ENCODE measurements at places on chromosomes 12 and 14.

- DNase-seq: no peak
Measured at GRCh38 chr12:3216097-3216496, 138.9 kb downstream of the TSPAN9 start.

- no peak for DNase-seq
Measured at GRCh38 chr14:28779456-28779855, 12.9 kb downstream of the FOXG1 start.

DNA sequence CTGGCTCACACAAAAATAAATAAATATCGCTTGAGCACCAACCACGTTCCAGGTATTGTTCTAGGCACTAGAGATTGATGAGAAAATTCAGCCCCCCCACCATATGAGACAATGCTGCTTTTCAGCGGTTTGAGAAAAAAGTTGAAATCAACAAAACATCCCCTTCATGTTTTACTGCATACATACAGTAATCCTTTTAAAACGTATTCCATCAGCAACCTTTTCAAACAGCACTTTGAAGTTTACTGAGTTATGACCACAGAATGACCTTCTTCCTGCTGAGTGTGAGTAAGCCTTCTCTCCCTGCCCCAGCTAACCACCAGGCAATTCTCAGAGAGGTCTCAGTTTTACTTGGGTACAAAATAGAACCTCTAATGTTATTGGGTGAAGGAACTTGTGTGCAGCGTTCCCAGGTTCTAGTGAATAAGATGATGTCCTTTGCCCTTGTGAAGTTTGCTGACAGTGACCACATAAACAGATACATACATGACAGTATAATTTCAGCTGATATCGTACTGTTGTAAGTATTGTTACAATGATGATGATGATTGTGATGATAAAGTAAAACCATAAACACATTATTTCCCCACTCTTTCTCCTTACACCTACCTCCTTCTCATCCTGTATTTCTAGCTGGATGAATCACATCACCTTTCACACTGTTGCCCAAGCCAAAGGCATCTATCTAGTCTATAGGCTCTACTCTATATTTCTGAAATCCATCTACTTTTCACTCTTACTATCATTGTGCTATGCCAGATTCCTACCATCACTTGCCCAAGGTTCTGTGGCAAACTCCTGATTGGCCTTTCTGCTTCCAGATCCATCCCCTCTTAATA, 124.4 kb upstream of the KRR1 start:
- peak; percentile 77 for DNase-seq

DNA sequence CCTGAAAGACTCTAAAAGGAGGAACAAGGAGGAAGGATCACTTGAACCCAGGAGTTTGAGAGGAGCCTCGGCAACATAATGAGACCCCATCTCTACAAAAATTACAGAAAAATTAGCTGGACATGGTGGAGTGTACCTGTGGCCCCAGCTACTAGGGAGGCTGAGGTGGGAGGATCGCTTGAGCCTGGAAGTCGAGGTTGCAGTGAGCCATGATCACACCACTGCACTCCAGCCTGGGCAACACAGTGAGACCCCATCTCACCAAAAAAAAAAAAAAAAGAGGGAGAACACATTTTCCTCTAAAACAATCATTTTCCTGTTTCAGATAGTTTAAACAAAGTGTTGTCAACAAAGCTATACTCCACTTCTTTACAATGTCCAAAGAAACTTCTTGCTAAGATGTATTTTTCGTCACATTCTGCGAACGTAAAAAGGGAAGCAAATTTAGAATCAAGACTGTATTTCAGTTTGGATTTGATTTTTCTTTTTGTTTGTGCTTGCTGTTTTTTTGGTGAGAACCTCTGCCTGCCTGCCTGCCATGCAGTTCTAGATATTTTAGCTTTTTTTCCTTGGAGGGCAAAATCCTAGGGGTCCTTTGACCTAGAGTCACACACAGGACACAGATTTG, 5.1 kb downstream of the HCAR1 start:
- DNase-seq: no peak

GRCh38 chr14:90005939-90006530, 50.3 kb downstream of the TDP1 start:
- DNase-seq: no peak

- DNase-seq: no peak
Measured at GRCh38 chr12:32859389-32859788, 37.2 kb downstream of the PKP2 start.

- DNase-seq: no peak
Measured at GRCh38 chr12:121561009-121561395, 19.8 kb downstream of the KDM2B start.

DNA sequence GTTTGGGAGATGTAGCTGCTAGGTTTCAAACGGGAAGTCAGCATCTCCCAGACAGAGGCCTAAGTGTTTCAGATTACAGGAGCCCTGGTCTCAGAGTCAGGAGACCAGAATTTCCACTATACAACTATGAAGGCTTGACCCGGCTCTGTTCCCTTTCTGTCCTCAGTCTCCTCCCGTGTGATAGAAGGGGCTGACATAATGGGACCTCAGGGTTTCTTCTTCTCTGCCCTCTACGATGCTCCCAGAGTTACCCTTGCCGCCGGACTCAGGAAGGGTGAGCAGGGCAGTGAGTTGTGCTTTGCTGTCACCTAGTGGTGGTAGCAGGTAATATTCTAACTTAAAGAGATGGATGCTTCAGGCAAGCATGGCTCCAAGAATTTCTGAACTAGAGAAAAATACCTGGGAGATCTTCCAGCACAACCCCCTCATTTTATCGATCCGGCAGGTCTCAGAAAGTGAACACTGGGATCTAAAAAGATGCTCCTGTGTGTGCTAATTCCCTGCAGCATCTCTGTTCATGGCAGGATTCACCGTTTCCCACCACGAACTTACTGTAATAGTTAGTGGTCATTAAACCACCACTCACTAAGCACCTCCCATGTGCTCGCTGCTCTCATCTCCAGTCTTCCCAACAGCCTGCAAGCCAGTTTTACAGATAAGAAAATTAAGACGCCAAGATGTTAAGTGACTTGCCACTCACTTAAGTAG, 84.4 kb downstream of the VWF start:
- peak; percentile 66 for DNase-seq

- DNase-seq: peak; percentile 65
Measured at GRCh38 chr14:60566101-60566500, 57.2 kb downstream of the SIX6 start.

GRCh38 chr12:132563911-132564310, 46.5 kb downstream of the LRCOL1 start:
- no peak for DNase-seq

GRCh38 chr14:20477211-20477876, 8.1 kb downstream of the PNP start:
- DNase-seq: peak; percentile 54

DNA sequence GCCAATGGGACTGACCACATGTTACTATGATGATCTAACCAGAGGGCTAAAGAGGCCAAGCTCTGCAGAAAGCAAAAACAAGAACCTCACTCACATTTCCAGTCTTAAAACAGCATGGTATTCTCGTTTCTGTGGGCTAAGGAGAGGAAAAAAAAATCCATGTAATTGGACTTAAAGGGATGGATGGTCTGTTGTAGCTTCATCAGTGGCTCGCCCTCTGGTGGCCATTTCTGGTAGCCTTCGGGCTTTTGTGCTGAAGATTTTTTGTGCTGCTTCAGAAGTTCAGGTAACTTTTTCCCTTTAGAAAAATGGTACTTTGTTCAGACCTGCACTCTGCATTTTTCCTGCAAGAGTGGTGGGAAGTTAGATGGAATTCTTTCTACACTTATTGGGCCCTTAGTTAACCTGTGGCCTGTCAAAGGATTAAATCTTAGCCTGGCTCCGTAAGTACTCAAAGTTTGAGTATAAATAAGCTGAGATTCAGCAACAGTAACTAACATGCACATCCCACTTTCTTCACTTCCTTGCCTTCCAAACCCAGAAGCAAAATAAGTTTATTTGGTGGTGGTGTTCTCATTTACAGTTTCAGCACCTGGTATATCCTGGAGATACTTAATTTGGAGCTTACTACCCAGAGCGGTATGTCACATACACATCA, 22.3 kb downstream of the DCAF4 start:
- DNase-seq: peak; percentile 56

DNA sequence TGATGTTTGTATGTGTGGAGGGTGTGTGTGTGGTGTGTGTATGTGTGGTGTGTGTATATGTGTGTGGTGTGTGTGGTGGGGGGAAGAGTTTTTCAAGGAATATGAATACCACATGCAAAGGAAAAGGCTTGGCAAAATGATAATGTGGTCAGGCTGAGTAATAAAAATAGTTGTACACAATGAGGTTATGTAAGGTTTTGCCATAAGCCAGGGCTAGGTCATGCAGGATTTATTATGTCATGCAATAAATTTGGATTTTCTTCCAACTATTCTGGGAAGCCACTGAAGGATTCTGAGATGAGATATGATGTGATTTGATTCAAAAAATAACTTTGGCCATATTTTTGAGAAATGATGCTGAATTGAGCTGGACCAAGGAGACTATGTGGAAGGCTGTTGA, 1191.6 kb upstream of the SEL1L start:
- peak; percentile 53 for DNase-seq

- no peak for DNase-seq
Measured at GRCh38 chr14:100889641-100890040, 13.9 kb downstream of the RTL1 start.

GRCh38 chr12:46374310-46374709, 1.7 kb upstream of the SLC38A2 start:
- no peak for DNase-seq

DNA sequence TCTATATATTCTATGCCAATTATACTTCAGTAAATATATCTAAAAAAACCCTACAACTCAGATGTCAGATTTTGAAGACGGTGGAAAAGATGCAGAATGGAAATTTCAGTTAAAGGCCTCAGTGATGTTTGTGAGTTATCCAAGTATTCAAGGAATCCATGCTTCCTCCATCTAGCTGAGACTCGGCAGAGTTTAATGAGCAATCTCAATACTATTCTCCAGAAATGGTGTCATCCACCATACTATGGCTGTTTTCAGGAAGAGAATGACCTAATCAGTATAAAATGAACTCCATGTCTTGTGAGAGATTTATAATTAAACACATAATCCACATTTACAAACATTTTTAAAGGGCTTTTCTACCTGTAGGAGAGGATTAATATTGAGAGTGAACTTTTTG, 66.0 kb downstream of the KLHL28 start:
- DNase-seq: peak; percentile 94

DNA sequence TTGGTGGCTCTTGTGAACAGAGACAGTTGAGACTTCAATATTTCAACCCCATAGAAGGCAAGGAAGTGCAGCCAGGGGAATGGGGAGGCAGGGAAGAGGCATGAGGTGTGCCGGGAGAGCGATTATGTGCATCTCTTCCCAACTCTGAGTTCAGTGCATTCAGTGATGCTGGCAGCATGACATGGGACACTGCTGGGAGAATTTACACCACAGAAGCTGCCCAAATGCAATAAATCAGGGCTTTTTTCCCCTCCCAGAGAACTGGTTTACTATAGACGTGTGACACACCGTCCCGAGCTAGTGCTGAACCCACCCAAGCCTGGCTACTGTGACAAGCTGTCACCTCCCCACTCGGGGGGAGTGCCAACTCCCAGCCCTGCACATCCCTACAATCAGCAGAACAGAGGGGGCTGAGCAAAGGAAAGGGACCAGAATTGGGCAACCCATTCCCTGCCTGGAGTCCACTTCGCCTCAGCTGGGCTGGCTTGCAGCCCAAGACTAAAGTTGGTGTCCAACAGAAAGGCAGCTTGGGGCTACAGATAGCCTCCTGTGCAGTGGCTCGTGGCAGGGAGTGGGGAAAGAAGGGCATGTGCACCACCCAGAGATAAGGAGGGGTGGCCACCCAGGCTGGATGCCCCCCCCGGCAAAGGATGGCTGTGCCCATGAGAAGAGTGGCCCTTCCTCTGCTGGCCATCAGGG, 16.7 kb downstream of the AHSA1 start:
- DNase-seq: no peak

DNA sequence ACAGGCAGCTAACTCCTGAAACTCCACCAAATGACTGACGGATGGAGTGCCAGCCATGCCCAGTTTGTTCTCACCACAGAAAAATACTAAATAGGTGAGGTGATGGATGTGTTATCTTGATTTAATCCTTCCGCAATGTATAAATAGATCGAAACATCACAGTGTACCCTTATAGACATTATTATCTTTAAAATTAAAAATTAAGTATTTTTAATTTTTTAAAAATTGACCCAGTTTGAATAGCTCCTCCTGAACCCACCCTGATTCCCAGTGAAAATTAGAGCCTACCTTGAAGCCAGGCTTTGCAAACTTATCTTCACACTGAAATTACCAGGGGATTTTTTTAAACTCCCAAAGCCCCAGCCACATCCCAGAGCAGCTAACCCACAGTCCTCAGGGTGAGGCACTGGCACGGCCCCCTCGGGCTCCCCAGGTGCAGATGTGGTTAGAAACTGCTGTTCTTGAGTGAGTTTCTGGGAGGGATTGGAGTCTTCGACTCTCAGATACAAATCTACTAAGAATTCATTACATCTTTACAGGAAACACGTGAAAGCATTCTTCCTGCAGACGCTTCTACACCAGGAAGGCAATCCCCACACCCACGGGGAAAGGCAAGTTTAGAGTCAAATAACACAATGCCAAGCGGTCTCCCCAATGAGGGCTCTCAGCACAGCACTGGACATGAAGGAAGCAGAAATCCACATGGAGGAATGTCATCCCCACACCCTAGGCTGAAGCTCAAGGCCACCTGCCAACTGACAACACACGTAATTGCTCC, 126.4 kb downstream of the RIMBP2 start:
- DNase-seq: no peak

GRCh38 chr12:124758266-124759220, 105.1 kb downstream of the SCARB1 start:
- DNase-seq: no peak

DNA sequence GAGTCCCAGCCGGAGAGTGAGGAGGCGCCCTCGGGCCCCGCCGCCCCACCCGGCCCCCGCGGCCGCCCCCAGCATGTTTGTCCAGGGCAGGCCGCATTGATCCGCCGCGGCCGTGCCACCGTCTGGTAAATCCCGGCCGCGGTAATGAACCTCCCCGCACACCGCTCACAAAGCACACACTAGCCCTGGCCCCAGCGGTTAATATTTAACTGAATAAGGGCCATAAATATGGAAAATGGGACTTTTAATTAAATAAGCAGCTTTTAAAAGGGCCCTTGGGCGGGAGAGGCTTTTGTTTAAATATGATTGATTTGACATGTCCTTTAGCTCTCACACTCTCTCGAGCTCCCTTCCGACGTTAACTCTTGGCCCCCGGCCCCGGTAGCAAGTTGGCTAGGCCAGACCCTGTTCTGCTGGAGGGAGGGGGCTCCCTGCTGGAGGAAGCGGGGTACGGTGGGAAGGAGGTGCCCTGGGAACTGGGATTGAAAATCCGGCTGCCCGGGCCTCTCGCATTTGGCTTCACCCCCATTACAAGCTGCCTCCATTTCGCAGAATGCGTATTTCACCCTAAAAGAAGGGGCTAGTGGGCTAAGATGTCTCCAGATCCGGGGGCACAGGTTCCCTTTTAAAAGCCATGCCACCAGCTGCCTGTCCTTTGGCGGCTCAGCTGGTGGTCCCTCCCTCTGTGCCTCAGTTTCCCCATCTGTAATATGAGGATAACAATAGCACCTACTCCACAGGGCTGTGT, 199.8 kb downstream of the RBM19 start:
- no peak for DNase-seq

DNA sequence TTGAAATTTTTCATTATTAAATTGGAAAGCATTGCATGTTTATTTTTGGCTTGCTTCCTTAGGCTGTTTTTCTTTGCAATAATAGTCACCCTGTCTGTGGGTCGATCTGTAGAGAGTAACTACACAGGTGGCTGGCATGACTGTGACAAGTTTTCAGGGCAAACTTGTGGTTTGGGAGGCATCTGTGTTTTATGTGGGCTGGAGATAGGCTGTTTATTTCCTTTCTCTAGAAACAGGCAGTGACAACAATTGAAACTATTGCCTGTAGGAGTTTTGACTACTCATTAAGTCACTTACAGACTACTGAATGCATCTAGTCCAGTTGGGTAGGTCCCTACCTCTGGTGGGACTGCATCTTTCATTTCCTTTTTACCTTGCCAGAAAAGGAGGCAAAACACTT, 155.6 kb downstream of the DYRK2 start:
- no peak for DNase-seq
